Stimulated activated naive CD8-positive, alpha-beta T cell treated with anti-CD3 and anti-CD28 coated beads, Interleukin-15, Interleukin-2, amounts not matched to agents 100 U/mL and 50 U/mL, for 24 hours (primary cell): ENCODE measurements at places on chromosomes 4 and X.
A peak's percentile ranks its signal among the peaks of the same experiment; 100 is the strongest.

GRCh38 chr4:140198942-140199341 is 45.0 kb upstream of the MAML3 start:
- DNase-seq = no peak

DNA sequence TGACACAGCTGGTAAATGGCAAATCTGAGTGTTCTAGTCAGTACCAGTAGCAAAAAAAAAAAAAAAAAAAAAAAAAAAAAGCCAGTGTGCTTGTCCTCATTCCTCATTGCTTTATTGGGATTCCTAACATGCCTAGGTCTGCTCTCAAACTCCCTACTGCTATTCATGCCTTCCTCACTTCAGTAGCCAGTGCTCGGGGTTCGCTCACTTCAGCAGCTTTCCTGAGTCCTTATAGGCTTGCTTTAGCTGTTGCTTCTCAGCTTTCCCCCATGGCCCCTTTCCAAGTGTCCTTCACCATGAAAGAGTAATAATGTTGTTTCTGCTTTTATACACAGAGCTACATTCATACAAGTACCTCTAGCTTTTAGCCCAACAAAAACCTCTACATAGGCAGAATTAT is 30.8 kb downstream of the SLITRK2 start:
- no peak for DNase-seq

DNA sequence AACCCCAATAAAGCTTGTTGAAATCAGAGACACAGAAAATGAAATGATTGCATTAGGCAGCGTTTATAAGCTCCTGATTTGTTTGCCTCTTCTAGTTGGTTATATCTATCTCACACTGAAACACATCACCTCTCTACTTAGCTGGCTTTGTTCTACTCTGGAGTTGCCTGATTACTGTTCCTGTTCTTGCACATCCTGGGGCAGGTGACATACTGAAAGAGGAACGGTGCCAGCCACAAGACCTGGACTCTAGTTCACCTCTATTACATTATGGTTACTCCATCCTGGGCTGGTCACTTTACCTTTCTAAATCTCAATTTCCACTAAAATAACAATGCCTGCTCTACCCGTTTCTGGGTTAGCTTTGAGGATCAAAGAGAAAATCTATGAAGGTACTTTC is 47.9 kb downstream of the TRIM2 start:
- DNase-seq = no peak

DNA sequence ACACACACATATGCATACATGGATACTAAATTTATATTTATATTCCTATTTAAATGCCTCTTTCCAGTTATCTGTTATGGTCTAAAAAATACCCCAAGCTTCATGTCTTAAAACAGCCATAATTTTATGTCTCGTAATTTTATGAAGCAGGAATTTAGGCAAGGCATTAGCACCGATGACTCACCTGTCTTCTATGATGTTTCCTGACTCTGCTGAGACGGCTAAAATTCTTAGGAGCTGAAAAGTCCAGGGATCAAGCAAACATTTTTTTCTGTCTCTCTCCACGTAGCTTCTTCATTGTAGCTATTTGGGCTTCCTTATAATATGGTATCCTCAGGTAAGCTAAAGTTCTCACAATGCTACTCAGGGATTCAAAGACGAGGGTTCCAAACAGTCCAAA is 930.3 kb downstream of the STIM2 start:
- no peak for DNase-seq

- no peak for DNase-seq
These were observed 33.5 kb downstream of the ARSJ start for GRCh38 chr4:113945906-113946305.

- no peak for DNase-seq
These were observed 49.3 kb upstream of the PHF8 start for GRCh38 chrX:54093571-54093970.

- peak; percentile 55 for DNase-seq
These were observed 24.9 kb downstream of the SH3BP2 start for GRCh38 chr4:2817701-2818350.

DNA sequence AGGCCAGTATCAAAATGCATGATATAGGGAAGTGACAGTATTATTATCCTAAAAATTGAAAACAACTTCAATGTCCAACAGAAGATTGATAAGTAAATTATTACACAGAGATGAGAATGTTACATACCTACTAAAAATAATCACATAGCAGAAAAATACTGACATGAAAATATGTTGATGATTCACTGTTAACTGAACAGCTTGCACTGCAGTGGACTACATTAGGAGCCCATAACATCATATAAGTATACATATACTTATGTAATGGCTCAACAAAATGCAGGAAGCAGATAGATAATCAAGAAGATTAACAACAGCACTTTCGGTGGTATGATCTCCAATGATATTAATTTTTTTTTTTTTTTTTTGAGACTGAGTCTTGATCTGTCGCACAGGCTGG is 7.1 kb downstream of the CLOCK start:
- no peak for DNase-seq

GRCh38 chr4:38667085-38667893 is 3.3 kb downstream of the KLF3 start:
- DNase-seq = peak; percentile 56

DNA sequence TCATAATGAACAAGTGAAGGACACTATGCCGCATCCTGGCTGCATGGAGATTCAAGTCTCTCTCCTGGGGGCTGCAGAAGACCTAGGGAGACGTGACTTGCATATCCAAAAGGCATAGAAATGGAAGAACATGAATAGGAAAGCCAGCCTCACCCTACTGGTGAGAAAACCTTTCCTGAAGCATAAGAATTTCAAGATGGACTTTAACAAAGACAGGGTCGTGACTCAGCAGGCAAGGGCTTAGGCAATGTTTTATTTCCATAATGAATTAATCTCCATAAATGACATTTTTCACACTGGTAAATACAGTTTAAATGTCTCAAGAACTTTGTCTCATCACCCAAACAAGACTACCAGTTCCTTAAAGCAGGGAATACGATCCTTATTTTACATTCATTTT is 78.9 kb downstream of the RFC1 start:
- no peak for DNase-seq

GRCh38 chr4:150680651-150681050 is 98.7 kb downstream of the MAB21L2 start:
- DNase-seq = no peak

DNA sequence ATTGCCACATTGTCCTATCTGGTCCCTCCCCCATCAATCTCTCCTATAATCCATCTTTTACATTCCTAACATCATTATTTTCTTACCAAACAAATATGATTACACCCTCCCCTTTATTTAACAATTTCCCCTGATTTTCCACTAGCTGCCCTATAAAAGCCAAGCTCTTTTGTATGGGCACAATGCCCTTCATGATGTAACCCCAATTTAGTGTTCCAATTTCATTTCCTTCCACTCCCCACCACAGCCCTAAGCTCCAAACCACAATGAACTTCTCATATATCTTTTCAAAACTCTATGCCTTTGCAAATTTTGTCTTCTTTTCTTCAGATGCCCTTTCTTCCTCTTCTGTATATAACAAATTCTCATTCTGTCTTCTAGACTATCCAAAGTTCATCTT is 39.5 kb upstream of the PTPN13 start:
- DNase-seq = no peak

- no peak for DNase-seq
These were observed 39.0 kb downstream of the GUCY1A1 start for GRCh38 chr4:155705664-155706063.

GRCh38 chr4:126647756-126648397 is 984.9 kb upstream of the INTU start:
- DNase-seq = no peak

DNA sequence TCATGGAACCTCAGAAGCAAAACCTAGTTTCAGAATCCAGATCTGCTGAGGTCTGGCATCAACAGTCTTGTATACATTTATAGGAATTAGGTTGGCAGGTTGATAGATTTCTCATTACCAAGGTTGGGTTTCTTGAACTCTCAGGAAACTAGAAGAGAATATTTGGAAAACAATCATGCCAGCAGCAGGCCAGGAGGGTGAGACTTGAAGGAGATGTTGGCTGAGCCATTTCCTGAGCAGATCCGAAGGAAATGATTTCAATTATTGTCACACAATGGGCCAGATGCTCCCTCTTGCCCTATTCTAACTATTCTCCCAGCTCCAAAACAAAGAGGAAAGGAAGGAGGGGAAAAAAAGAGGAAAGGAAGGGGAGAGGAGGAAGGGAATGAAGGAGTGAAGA is 45.2 kb downstream of the SHROOM4 start:
- DNase-seq = no peak

DNA sequence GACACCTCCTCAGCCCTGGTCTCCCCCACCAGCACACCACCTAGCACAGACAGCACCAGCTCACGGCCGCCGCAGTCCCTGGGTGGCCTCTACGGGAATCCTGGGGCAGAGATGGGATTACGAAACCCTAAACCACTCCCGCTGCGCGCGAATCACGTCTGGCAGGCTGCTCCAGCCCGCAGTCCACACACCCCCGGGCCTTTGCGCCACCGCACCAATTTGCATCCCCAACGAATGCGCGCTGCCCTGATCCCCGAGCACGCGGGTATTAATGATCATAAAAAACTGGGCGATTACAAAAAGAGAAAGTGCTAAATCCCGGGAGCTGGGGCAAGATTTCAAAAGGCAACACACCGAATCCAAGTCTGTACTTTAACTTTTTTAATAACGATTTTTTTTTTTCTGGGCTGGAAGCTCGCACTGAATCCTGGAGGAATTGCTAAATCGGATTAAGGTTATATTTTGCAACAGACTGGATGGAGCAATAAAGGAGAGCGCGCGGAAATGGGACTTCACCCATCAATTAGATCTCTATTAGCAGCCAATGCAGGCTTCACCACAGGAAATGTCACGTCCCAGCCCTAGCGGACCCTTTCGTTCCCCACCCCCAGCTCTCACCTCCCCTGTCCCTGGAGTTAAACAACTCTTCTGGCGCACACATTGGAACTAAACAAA is 69.8 kb upstream of the TMEM33 start:
- DNase-seq = no peak

DNA sequence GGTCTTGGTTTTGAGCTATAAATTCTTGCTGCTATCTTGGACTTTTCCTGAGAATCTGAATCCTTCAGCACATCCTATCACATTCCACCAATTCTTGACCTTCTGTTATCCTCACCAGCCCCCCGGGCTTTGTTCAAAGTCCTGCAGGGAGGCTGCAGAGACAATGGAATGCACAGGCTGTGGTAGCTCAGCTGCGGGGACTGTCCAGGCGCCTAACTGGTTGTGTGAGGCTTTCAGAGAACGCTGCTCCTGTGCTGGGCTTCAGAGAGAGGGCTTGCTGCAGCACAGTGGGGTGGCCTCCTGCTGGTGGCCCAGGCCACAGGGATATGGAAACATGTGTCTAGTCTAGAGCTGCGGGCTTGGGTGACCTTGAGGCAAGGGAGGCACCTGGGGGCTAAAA is 196.3 kb upstream of the GATB start:
- no peak for DNase-seq

GRCh38 chrX:87526281-87526680 is 8.7 kb downstream of the KLHL4 start:
- no peak for DNase-seq

DNA sequence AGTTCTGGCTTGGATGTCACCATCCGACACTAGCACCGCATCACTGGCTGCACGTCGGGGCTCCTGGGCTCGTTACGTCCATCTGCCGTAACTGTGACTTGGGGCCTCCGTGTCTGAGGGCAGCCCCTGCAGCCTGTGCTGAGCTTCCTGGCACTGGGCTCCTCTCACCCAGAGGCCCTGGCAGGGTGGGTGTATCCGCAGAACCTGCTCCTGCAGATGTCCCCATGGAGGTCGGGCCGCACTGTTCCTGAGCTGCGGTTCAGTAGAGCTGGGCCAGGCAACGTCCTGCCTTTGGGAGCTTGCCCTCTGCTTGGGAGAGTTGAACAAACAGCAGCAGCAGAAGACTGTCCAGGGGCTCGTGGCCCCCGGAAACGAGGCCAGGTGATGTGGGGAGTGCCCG is 71.4 kb downstream of the RGS12 start:
- DNase-seq = no peak

DNA sequence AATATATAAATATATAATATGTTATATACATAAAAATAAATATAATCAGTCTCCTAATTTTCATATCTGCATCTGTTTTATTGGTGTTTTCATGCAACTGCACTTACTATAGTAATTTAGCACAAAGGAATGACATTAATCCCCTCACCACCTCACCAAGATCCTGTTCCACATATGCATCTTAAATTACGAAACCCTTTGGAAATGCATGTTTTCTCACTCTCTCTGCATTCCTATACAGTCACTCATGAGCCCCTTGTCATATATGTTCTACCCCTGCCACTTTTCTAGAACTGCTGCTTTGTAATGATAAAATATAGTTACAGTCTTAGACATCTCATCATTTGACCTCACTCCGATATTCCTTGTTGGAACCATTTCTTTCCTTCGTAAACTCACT is 728.7 kb upstream of the SLIT2 start:
- DNase-seq = no peak

- no peak for DNase-seq
These were observed 722.0 kb upstream of the PCDH10 start for GRCh38 chr4:132427125-132427524.

DNA sequence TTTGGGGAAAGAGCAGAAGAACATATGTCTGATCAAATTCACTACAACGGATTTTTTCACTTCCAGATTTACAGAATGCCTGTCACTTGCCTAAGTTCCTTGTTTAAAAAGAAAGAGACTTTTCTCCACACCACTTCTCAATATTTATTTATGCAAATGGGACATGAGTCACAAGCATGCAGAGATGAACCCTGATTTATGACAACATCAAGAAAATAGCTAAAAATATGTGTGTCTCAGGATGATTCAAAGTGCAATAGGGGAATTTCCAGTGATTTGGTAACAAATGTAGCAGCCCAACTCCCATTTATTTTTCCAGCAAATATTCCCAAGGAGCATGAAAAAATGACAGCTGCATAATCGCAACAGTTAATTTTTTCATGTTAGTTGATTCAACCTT is 180.4 kb upstream of the FAT1 start:
- no peak for DNase-seq

- DNase-seq = no peak
These were observed 114.4 kb downstream of the AASDH start for GRCh38 chr4:56272927-56273326.

DNA sequence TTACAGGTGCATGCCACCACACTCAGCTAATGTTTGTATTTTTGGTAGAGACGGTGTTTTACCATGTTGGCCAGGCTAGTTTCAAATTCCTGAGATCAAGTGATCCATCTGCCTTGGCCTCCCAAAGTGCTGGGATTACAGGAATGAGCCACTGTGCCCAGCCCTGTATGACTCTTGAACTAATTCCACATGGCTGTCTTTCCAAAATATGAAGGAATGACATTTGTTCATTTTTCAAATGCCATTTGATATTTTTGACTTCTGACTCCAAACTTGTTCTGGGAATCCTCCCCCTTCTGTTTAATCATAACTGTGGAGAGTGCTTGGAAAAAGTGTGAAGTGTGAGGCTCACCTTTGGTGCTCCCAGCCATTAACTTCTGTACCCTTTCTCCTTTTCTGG is 119.2 kb downstream of the NHS start:
- DNase-seq = no peak

GRCh38 chr4:183905081-183905592 is at the start of gene STOX2:
Gene STOX2 (plus strand): TSS chr4:183905307. CDS start chr4:183906791, 1,484 bp downstream.
- peak; percentile 28 for DNase-seq

GRCh38 chr4:87679449-87680169 is 29.5 kb downstream of the DMP1 start:
- peak; percentile 43 for DNase-seq
